ENCODE measurements at places on chromosomes 16 and 17.

DNA sequence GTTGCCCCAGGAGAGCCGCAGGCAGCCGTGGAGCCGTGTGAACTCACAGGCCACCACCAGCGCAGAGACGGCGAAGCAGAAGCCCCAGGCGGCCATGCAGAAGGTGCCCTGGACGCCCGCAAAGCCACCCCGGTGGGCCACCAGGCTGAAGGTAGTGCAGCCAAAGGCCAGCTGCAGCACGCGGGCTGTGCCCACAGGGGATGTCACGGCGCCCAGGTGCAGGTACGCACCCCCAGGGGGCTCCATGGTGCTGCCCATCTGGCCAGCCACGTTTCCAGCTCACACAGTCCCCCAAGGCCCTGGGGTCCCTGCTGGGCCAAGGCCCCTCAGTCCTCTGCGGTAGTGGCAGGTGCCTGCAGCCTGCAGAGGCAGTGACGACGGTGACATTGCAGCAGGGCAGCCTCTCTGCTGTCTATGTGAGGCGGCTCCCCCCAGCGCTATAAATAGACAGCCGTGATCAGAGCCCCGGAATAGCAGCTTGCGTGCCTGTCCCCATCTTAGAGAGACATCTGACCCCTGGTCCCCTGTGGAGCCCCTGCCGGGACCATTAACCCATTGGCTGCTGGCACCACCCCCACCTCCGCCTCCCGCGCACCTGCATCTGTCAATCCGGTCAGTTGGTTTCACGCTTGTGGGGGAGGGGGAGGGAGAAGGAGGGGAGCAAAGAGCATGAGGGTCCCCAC lies 4.5 kb upstream of the PYCR1 start:
- DNase-seq: no peak

GRCh38 chr17:60914078-60914477 lies 236.4 kb downstream of the BCAS3 start:
- no peak for DNase-seq

DNA sequence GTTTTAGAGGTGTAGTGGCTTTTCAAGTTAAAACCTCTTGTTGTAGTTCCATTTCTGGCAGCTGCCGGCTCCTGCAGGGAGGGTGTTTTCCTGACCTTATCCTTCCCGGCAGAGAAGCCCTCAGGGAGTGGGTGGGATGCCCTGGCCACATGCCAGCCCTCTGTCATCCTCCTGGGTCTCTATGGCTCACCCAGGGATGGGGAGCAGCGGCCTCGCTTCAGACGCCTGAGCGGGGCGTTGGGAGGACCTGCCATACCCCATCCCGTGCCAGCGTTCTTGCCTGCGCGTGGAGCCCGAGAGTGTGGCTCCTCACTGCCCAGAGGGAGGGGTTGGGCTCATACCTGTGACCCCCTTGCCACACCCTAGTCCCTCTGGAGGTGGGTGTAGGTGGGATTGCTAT lies 11.9 kb downstream of the KCNJ12 start:
- DNase-seq: no peak

DNA sequence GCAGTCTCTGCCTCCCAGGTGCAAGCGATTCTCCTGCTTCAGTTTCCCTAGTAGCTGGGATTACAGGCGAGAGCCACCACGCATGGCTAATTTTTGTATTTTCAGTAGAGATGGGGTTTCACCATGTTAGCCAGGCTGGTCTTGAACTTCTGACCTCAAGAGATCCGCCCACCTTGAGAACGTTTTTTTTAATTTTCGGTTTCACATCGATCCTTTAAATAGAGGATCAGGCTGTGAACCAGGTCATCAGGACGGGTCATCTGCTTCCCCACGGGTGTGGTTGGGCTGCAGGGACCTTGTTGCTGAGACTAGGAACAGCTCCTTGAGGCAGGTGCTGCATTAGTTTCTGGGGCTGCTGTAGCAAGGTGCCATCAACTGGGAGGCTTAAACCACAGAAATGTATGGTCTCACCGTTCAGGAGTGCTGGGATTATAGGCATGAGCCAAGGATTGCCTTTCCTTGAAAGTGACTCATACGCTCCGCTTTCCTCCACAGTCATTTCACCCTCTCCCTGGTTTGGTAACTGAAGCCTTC lies 7.9 kb upstream of the NAGPA start:
- no peak for DNase-seq

DNA sequence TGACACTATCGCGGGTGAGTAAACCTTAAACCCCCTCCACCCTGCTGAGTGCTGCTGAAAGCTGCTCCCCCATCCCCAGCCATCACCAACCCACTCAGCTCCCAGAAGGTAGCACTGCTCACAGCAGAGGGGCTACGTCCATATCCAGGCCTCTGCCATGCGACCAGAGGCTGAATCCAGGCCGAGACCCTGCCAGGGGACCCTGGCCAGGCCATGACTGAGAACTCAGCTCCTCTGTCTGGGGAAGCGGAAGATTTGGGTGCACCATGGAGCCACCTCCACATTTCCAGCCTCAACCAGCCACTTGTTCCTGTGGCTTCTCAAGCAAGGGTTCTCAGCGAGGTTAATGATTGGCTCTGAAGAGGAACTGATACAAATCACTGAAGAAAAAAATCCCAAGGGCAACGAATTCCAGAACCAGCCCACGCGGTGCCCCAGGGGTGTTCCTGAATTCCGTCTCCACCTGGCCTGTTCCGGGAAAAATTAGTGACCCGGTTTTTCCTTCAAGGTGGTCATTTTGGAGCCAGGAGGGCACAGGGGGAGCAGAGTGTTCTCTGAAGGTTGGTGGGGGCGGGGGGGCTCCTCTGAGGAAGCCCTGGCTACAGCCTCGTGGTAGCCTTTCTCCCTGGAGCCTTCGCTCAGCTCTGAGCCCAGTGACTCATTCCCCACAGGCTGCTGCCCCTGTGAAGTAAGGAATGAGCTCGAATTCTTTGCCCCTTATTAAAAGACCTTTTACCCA lies 9.3 kb upstream of the SLC16A5 start:
- no peak for DNase-seq

DNA sequence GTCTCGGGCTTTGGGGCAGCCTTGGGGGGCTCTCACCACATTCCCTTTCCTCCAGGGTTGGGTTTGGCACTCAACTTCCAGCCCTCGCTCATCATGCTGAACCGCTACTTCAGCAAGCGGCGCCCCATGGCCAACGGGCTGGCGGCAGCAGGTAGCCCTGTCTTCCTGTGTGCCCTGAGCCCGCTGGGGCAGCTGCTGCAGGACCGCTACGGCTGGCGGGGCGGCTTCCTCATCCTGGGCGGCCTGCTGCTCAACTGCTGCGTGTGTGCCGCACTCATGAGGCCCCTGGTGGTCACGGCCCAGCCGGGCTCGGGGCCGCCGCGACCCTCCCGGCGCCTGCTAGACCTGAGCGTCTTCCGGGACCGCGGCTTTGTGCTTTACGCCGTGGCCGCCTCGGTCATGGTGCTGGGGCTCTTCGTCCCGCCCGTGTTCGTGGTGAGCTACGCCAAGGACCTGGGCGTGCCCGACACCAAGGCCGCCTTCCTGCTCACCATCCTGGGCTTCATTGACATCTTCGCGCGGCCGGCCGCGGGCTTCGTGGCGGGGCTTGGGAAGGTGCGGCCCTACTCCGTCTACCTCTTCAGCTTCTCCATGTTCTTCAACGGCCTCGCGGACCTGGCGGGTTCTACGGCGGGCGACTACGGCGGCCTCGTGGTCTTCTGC lies 8.4 kb downstream of the SLC16A3 start:
- DNase-seq: no peak

GRCh38 chr17:77429369-77429968 lies 288.7 kb downstream of the SEC14L1 start:
- no peak for DNase-seq

- DNase-seq: no peak
Measured at GRCh38 chr16:66304151-66304550, 62.3 kb upstream of the CDH5 start.

- DNase-seq: no peak
Measured at GRCh38 chr17:28773736-28774135, 29.9 kb downstream of the TRAF4 start.

DNA sequence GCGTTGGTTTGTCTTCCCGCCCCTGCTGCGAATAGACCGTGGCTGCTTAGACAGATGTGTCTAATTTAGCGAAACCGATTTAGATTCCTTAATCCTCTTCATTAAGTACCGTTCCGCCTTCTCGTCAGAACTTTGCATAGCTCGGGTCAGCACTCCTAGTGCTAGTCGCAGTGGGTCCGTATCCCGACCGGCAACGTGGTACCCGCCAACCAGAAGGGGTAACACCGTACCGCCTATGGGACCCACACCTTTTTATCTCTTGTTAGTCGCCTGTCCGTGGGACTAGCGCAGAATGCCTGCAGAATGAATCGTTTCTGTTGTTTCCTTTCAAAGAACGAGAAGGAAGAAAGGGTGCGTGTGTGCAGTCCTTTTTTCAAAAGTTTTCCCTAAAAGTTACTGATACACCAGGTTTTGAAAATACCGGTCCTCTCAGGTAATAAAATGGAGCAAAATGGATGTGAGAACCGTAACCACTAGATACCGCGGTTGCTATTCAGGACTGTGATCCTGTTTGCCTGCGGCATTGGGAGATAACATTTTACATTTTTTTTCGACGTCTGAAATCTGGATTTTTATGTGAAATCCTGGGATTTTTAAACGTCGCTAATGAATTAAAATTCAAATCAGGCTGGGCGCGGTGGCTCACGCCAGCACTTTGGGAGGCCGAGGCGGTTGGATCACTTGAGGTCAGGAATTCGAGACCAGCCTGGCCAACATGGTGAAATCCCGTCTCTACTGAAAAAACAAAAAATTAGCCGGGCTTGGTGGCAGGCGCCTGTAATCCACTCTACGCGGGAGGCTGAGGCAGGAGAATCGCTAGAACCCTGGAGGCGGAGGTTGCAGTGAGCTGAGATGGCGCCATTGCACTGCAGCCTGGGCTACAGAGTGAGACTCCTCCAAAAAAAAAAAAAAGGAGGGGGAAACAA lies 998 bp upstream of the SRSF1 start:
- no peak for DNase-seq

DNA sequence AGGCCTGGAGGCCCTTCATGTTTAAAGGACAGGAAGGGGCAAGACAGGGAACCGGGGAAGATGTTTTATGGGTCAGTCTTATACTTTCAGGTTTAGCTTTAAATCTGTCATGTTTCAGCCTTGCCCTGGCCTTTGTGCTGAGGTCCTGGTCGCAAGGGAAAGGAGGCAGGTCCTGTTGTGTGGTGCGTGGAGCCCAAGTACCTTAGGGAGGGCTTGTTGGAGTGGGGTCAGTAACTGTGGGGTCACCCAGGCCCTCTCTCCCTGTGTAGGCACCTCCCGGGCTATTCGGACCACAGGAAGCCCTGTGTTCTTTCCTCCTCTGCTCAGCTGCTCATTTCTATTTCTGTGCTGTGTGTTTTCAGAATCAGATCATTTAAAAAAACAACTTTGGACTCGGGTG lies 42.7 kb downstream of the MPRIP start:
- no peak for DNase-seq

GRCh38 chr16:68367030-68367429 lies 56.2 kb downstream of the PRMT7 start:
- peak; percentile 54 for DNase-seq

- DNase-seq: no peak
Measured at GRCh38 chr17:82605939-82606600, 42.2 kb downstream of the WDR45B start.

GRCh38 chr17:55588446-55589242 lies 77.4 kb upstream of the SMIM36 start:
- no peak for DNase-seq

DNA sequence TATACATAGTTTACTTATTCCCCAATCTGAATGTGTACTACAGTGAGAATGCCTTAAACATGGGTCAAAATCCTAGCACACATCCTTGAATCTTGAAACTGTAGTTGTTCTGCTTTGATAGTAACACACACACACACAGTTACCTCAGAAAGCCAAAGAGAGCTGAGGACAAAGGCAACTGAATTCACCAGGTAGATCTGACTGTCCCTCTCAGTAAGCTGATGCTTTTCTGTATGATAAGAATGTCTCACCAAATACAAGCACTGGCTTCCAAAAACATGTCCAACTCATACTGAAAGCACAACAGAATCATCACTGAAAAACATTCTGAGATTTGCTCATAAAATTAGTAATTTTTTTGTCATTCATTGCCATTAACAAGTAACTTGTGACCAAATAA lies 104.3 kb upstream of the DYNLRB2 start:
- no peak for DNase-seq

DNA sequence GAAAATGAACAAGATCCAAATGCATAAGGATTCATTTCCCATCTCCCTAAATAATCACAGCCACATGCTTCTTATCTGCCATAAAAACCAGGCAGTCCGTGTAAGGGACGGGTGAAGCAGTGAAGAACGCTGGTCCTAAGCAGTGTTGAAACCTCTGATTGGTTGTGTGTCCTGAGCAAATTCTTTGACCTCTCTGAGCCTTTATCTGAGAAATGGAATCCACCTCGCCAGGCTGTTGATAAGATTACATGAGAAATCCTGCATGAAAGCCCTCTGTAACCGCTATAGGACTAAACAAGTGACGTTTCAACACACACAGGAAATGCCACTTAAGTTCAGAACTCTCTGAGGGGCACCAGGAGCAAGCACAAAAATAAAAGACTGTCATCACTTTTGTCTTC lies 26.8 kb downstream of the GAS7 start:
- DNase-seq: no peak

DNA sequence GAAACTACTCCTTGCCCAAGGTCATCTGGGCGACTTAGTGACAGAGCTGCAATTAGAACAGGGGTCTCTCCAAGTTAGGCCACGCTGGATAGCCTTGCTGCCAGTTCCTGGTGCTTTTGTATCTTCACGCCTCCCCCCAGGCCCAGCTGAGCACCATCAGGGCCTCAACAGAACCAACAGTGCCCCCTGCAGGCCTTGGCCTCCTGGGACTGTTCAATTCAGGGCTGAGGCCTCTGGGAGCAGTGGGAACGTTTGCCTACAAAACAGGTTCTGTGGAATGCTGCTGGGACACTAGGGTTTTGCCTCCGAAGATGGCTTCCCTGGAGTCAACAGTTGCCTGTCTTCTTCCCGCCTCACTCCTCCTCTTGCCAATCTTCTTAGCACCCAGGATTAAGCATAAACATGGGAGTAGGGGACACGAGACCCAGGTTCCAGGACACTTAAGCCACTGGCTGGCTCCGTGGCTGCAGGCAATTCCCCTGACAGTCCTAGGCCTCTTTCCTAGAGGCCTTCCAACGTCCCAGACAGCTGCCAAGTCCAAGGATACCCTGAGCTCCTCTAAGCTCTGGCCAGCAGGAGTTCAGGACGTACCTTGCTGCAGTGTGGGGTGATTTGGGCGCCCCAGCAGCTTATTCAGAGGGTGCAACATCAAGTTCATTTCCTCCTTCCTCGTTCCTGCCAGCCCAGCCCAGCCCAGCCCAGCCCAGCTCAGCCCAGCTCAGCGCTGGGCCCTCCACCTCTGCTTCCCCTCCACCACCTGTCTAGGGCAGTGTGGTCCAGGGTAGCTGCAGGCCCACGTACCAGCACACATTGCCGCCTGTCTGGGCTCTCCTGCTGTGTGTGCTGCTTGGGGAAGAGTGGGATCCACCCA lies 246.6 kb upstream of the RPL38 start:
- peak; percentile 68 for DNase-seq

- DNase-seq: peak; percentile 50
Measured at GRCh38 chr17:58577696-58578095, 63.3 kb upstream of the MTMR4 start.

- no peak for DNase-seq
Measured at GRCh38 chr16:83878838-83879237, 20.1 kb upstream of the MLYCD start.
